ENCODE measurements at places on chromosomes 6 and 20.

DNA sequence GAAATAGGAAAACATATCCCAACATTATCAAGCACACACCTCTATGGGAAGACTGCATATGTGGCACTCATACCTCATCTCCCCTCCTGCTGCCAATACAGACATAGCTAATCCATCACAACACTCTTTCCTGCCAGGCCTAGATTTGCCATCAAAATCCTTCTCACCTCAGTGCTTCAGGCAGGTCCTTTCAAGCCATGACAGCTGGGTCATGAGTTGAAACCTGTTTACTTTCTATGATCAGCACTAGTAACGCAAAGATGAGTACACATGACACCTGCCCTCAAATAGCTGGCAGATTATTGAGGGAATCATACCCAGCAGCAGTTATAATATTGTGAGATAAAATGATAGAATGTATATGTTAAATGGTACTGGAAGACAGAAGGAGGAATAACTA is 183.1 kb downstream of the AIG1 start:
- no peak for DNase-seq

GRCh38 chr6:30743099-30744053 is 889 bp upstream of the FLOT1 start:
- DNase-seq = no peak

- DNase-seq = no peak
Measured at GRCh38 chr20:9363673-9364072, 150.7 kb upstream of the LAMP5 start.

DNA sequence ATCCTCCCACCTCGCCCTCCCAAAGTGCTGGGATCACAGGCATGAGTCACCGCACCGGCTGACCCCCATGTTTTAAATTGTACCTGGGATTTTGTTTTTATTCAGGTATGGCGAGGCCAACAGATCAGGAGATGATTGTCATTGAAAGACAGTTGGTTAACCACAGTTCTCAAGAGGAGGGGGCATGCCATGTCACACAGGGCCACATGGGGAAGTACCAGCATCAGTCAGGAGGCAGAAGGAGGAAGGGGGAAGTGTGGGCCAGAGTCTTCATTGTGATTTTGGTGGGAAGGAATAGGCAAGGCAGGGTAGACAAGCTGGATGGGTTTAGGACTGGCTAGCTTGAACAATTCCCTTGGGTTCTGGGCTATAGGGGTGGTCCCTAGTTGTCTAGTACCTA is 9.9 kb upstream of the MMP9 start:
- DNase-seq = peak; percentile 72

- DNase-seq = peak; percentile 66
Measured at GRCh38 chr20:62010551-62011402, 54.9 kb downstream of the TAF4 start.

DNA sequence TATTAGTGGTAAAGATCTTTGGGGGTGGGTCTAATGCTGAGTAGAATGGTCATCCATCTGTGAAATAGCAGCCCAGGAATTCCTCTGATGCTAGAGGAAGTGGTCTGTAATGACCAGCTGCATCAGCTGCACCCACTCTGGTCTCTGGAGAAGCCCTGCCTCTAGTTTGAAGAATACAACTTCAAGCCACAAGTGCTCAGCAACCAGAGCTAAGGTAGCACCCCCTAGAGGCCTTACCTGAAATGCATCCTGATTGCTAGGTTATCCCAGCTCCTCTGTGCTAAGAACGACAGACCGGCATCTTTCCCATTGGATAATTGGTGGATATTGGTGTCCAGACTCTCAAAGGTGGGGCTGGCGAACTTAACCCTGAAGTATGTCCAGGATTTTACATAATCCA is 58.2 kb downstream of the DNAH8 start:
- DNase-seq = no peak

- no peak for DNase-seq
Measured at GRCh38 chr6:4692664-4693063, 83.5 kb upstream of the CDYL start.

GRCh38 chr20:49045440-49046086 is 549 bp upstream of the CSE1L start:
- no peak for DNase-seq

GRCh38 chr6:111591901-111592461 is 13.7 kb downstream of the TRAF3IP2 start:
- DNase-seq = no peak

GRCh38 chr6:108874470-108875160 is 26.4 kb downstream of the ARMC2 start:
- peak; percentile 38 for DNase-seq

DNA sequence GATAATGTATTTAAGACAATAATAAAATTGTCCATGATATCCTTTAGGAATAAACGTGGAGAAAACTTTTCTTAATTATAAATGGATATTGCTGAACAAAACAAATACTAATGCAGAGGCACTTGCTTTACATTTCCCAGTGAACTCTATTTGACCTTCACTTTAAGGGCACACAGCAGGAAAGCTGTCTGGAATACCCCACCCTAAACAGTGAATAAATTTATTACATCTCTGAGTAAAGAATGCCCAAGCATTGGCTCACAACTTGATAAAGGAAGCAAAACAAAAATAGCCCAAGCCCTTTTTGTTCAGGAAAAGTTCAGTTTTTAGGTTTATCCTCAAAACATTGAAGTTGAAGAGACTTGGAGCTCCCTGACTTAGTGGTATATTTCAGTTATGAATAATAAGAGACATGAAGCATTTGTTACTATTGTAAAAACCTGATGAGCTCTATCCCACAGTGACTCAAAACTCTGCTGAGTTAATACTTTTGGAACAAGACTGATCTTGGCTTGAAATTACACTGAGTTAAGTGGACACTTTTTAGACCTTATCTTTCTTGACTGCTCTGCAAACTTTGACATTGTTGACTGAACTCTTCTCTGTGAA is 353.9 kb downstream of the BCKDHB start:
- no peak for DNase-seq

Measured in KBM-7 (cell line).